ENCODE measurements at places on chromosomes 2 and 18. TPM values are rescaled to one million over a fixed set of nuclear protein-coding genes. Genes with fewer than 3 reads are reported as not detected.

Gene ABHD1
- total RNA-seq, result 2.0 TPM

DNA sequence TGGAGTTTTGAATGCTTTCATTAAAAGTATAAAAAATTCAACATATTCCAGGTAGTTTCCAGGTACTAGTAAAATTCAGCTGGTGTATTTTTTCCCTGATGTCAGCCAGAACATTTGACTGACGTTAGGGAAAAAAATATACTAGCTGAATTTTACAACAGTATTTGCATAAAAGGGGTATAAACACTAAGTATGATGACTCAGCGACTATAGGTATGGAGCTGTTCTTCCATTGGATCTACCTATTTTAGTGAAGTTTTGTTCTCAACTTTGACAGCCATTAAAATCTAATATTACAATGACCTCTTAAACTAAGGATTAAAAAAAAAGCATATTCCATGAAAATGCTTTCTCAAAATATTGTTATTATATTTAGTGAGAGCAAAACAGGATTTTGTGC is 155.9 kb downstream of the FSHR start:
- no peak for ATAC-seq

Gene IL1A
- 0.15 TPM for total RNA-seq

Gene PSMA8
- not detected for total RNA-seq

Measured in motor neuron (in vitro differentiated cells).